ENCODE measurements at places on chromosomes 4 and X.

GRCh38 chrX:70088751-70089150 lies 26.5 kb downstream of the OTUD6A start:
- no peak for DNase-seq

- no peak for DNase-seq
Observed at GRCh38 chr4:122481766-122482405, 25.4 kb upstream of the IL2 start.

- DNase-seq: peak; percentile 63
Observed at GRCh38 chr4:98929341-98930267, 671 bp upstream of the EIF4E start.

- DNase-seq: no peak
Observed at GRCh38 chr4:123832173-123833026, 435.8 kb downstream of the SPRY1 start.

- DNase-seq: no peak
Observed at GRCh38 chr4:24121395-24122175, 231.7 kb upstream of the PPARGC1A start.
